ENCODE measurements at places on chromosomes 5 and 9.
A peak's percentile ranks its signal among the peaks of the same experiment; 100 is the strongest.

DNA sequence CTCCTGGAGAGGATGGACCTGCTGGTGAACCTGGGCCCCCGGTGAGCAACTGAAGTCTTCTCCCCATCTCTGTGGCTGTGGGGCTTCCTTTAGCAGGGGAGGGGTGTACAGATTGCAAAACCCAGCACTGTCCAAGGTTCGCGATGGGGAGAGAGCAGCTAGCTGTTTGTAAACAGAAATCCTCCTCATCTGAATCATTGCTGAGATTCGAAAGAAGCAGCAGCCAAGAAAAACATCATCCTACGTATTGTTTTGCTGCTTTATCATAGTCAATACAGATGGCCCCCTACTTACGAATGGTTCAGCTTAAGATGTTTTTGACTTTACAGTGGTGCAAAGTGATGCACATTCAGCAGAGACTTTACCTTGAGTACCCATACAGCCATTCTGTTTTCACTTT, 80.0 kb upstream of the TGFBR1 start:
- no peak for DNase-seq

DNA sequence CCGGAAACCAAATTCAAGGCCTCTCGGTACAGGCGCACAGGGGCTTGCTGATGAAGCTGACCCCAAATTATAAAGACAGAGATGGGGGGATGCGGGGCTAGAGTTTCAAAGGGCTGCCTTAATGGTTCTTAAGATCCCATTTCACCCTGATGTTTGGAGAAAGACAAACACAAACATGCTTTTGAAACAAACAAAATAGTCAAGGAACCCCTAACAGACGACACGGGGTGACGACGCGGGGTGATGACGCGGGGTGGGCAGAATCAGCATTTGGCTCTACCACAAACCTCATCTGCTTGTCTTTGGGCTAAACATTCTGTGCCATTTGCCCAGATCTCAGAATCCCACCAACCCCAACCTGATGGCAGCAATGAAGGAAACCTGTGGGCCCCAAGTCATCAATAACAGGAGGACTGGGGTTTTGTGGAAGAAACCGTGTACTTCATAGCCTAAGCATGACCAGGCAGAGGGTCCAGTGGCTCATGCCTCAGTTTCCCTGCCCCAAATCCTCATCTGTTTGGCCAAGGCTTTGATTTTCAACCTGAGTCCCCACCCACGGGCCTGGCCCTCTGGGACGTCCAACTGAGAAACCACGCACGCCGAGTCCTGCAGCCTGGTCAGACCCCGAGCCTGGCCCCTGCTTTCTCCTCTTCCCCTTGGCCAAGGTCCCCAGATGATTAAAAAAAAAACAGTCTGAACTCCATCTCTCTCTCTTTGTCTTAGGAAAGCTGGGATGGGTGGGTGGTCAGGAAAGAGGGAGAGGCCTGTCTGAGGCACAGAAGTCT, 148.5 kb downstream of the COL23A1 start:
- DNase-seq, result no peak

DNA sequence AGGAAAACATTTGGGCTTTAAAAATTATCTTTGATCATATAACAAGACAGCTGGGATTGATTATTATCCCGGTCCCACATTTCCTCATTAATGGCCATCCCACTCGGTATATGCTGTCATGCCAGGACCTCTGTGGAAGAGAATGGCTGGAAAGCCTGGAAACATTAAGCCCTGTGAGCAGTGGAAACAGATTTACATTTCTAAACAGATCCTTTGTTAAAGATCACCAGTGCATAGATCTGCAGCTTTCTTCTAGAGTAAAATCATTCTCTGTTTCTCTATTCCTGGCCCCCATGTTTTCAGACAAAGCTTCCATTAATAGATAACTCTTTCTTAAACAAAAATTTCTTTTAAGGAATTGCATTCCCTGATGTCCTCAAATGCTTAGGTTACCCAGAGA, 152.2 kb downstream of the CAVIN4 start:
- DNase-seq, result no peak

DNA sequence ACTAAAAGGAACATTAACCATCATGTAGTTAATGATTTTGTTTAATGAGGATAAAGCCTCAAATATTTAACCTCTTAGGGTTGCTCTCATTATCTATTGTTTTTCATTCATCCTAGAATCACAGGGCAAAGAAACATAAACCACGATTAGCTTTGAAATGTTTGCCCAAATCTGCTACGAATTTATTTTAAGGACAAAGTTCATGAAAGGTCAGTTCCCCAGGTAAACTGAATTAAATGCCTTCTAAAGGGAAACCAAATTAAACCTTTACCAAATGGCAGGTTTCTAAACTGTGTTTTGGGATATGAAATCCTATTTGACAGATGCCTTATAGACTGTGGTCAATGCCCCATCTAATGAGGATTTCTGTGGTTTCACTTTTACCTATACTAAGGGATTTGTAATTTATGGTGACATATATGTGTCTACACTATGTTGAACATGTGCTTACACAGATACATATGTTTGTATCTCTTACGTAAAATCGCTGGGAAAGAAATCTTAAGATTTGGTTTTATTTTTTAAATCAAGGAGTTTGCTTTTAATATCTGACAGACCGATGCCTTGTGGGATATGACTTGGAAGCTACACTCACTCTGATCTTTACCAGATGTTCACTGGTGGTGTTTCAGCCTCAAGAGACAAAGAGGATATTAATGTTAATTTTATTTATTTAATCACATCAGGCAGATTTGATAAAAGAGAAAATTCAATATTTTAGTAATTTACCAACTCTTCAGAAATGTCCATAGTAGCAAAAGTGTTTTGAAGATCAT, 188.4 kb downstream of the GLIS3 start:
- peak; percentile 7 for DNase-seq

DNA sequence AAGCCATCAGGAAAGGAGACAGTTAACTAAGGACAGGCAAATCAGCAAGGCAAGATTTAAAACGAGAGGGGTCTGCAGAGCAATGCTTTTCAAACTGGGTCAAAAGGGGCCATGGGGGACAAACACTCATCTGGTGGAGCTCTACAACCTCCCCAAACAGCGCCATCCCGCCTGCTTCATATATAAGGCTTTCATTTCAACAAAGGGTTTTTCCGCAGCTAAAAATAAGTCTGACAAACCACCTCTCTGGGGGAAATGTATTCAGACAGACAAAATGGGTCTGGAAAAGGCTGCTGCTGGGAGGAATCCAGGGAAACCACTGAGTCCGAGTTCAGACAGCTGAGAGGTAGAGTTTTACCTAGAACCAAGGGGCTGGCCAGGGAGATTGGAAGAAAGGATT, 8.3 kb upstream of the SEPTIN8 start:
- DNase-seq, result no peak

DNA sequence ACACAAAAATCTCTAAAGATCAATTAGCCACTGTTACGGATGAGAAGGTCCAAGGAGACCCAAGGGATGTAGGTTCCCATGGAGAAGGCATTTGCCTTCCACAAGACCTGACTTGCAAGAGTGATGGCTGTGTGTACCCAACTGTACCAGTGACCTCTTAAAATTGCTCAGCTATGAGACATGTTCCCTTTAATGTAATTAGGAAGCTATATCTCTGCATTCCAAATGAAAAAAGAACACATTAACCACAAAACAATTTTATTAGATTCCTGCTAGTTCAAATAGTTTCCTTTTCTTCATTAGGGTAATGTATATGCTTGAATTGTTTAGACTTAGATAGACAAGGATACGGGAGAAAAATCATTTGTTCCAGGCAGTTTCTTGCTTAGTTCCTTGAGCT, 3.3 kb downstream of the OR2Y1 start:
- DNase-seq, result no peak

DNA sequence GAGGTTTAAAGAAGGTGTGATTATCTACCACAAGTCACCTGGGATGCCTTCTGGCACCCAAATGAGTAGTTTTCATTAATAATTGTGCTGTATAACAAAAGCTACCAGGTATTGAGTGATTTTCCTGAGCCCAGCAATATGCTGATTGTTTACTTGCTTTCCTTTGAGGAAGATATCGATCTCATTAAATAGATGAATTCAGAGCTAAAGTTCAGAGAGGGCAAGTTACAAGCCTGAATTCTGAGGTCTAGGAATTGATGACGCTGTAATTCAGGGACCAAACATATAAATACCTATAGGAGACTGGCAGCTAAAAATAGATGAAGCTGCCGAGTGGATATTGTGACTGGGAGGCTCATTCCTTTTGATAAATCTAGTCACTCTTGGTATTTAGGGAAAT, 1.1 kb downstream of the ERCC6L2 start:
- DNase-seq, result peak; percentile 34

- DNase-seq, result no peak
These were observed 139.4 kb downstream of the MACIR start for GRCh38 chr5:103397739-103398581.

DNA sequence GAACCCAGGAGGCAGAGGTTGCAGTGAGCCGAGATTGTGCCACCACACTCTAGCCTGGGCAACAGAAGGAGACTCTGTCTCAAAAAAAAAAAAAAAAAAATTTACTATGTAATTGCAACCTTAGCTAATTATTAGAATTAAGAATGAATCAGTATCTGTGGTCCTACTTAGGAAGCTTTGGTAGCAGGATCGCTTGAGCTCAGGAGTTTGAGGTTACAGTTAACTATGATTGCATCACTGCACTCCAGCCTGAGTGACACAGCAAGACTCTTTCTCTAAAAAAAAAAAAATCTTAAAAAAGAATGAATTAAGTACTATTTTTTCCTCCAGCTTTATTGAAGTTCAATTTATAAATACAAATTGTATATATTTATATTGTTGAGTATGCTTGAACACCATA, 16.7 kb downstream of the NDUFAF2 start:
- no peak for DNase-seq

- peak; percentile 44 for DNase-seq
These were observed 2.4 kb downstream of the EHMT1 start for GRCh38 chr9:137621131-137621757.

DNA sequence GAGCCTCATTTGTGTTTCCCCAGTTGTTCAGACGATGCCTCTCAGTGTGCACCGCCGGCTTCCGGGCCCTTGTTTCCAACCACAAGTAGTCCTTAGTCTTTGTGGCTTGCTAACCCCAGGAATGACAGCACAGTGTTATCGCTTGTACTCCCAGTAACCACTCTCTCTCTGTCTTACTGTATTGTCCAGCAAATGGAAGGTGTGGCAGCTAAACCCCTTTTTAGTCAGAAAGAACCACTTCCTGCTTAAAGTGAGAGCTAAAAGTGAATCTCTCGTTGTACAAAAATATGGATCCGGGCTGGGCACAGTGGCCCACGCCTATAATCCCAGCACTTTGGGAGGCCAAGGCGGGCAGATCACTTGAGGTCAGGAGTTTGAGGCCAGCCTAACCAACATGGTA, 61.3 kb downstream of the ENC1 start:
- peak; percentile 84 for DNase-seq

GRCh38 chr5:148986636-148987035, 76.2 kb downstream of the SH3TC2 start:
- DNase-seq, result no peak

DNA sequence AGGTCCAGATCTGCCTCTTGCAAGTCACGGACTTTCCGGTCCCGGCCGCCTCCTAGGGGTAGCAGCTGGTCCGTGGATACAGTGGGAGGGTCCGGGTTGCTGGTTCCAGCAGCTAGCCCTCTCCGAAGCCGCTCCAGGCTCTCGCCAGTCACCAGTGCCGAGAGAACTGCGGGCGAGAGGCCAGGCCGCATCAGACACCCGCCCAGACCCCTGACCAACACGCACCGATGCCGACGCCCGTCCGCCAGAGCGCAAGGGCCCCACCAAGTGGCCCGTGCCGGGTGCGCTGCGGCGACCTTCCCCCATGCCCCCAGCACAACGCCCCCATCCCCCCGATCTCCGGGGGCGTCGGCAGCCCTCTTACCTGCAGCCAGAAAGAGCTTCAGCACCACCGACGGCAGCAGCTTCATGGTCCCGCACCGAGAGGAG, 470 bp downstream of the HBEGF start:
- DNase-seq, result peak; percentile 70

All from HT1080 (cell line).